Activated CD4-positive, alpha-beta T cell treated with anti-CD3 and anti-CD28 coated beads for 36 hours (primary cell): ENCODE measurements at places on chromosomes 2 and 18.

DNA sequence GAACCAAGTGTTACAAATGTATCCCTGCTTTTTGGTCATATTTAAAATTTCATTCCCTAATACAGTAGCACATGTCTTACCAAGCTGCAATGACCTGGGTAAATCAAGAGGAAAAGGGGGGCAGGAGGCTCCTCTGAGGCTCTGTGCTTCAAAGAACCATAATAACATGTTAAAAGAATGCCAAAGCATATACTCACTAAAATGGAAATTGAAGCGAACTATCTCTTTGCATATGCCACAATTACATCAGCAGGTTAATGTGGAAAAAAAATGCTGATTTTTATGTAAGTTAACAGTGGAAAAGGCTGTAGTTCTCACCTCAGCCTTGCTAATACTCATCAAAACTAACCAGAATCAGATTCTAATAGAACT is 37.5 kb upstream of the NCKAP5 start:
- H3K4me3 ChIP-seq = no peak overlapping the region
- no peak overlapping the region for H3K27ac ChIP-seq
- DNase-seq = no peak
- H3K27me3 ChIP-seq = peaks cover 5% of the 10 kb centered on the region
- H3K4me1 ChIP-seq = no peaks in the 10 kb centered on the region
- H3K36me3 ChIP-seq = no peaks in the 10 kb centered on the region

DNA sequence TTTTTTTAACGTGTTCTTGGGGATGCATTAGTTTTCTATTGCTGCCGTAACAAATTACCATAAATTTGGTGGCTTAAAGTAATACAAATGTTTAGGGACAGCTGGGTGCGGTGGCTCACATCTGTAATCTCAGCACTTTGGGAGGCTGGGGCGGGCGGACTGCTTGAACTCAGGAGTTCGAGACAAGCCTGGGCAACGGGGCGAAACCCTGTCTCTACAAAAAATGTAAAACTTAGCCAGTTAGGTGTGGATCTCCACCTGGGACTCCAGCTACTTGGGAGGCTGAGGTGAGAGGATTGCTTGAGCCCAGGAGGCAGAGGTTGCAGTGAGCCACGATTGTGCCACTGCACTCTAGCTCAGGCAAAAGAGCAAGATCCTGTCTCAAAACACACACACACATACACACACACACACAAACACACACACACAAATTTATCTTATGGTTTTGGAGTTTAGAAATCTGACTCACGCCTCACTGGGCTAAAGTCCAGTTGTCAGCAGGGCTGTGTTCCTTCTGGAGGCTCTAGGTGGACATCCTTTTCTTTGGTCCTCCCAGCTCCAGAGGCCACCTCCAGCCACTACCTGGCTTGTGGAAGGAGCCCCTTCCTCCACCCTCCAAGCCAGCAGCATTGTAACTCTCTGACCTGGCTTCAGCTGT is 76.1 kb downstream of the SEPTIN10 start:
- H3K36me3 ChIP-seq = no peaks in the 10 kb centered on the region
- DNase-seq = no peak
- H3K27me3 ChIP-seq = peaks cover 16% of the 10 kb centered on the region
- no peak overlapping the region for H3K27ac ChIP-seq
- no peak overlapping the region for H3K4me3 ChIP-seq
- H3K4me1 ChIP-seq = no peaks in the 10 kb centered on the region

GRCh38 chr2:164808776-164809175 is 32.8 kb downstream of the COBLL1 start:
- no peaks in the 10 kb centered on the region for H3K36me3 ChIP-seq
- H3K27me3 ChIP-seq = no peaks in the 10 kb centered on the region
- DNase-seq = no peak
- H3K27ac ChIP-seq = no peak overlapping the region
- no peaks in the 10 kb centered on the region for H3K4me1 ChIP-seq
- H3K4me3 ChIP-seq = no peak overlapping the region

- H3K4me3 ChIP-seq = no peak overlapping the region
- no peak for DNase-seq
- no peaks in the 10 kb centered on the region for H3K27me3 ChIP-seq
These were observed 1620.4 kb upstream of the CELF4 start for GRCh38 chr18:39186008-39186407.
